ENCODE measurements at places on chromosomes 16 and 17. TPM values are rescaled to one million over a fixed set of nuclear protein-coding genes. Genes with fewer than 3 reads are reported as not detected.

Gene PLCG2
- 3.8 TPM for total RNA-seq

Gene CDH3
- total RNA-seq = 0.31 TPM

Gene MYLK3
- 0.03 TPM for total RNA-seq

Gene RUNDC3A
- 0.81 TPM for total RNA-seq

Gene SLC22A31
- total RNA-seq = 1.8 TPM

Gene PPY
- 0.44 TPM for total RNA-seq

Gene CCNF
- total RNA-seq = 21.1 TPM

Gene TMEM204
- not detected for total RNA-seq

Gene PLK1
- total RNA-seq = 164 TPM

Gene SAP30BP
- total RNA-seq = 124 TPM

Gene KRT20
- 0.41 TPM for total RNA-seq

Gene RCVRN
- total RNA-seq = not detected

Gene HBA2
- total RNA-seq = not detected

Gene CNGB1
- 0.06 TPM for total RNA-seq

All from A549 treated with Hydrocortisone at 1 μM for 4 hours (cell line).